ENCODE measurements at places on chromosomes 5 and 9. TPM values are rescaled to one million over a fixed set of nuclear protein-coding genes. Genes with fewer than 3 reads are reported as not detected.

DNA sequence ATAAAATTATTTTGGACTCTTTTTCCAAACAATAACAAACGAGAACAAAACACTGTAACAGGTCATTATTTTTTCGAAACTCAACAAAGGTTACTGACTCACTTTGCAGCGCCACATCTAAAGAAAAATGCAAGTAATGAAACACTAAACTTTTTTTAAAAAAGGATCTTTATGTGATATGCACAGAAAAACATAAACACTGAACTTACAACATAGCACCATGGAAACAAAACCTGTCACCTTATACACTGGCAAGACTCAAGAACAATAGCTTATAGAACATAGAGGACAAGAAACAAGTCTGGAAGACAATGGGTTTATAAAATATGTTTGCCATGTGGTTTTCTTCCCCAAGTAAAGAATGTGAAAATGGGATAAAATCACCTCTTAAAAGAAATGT lies 85.2 kb downstream of the AUH start:
- no peak for DNase-seq

Gene SLC45A2
- 0.09 TPM for total RNA-seq

Gene LECT2
- not detected for total RNA-seq

Gene CCL27
- total RNA-seq: not detected
